ENCODE measurements at places on chromosomes 2 and 18. TPM values are rescaled to one million over a fixed set of nuclear protein-coding genes. Genes with fewer than 3 reads are reported as not detected.

Gene LINC00305
- not detected for total RNA-seq

Gene TBR1
- not detected for total RNA-seq

DNA sequence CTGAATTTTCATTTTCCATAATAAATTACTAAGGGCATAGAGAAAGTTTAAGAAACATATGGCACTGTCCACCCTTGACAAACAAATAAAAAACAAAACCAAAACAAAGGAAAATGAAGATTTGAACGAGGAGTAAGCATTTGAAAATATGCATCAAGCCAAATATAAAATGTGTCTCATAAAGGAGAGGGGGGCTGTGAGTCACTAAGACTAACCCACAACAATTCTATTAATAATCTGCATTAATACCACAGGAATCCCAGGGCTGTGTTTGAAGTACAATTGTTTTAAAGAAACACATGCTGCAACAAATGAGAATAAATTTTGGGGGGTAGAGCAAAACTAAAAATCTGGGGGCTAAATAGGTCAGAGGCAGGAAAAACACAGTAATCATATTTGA is 53.8 kb upstream of the STK17B start:
- DNase-seq = no peak

DNA sequence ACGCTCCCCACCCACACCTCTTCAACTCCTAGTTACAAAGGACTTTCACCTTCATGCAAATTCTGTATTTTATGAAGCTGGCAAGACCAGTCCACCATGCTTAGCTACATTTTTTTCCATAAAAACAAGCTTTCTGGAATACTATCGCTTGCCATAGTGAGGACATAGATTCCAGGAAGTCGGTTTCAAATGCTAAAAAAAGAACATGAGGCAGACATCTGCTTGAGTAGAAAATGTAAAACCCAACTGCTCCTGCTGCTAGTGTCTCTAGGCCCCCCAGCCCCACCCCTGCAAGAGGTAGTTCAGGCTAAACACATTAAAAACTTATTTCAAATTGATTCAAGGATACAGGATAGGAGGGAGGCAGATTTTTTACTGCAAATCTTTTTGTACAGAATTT is 148.9 kb downstream of the SMAD2 start:
- DNase-seq = no peak

GRCh38 chr2:233338812-233339368 is 15.4 kb upstream of the DGKD start:
- DNase-seq = no peak

DNA sequence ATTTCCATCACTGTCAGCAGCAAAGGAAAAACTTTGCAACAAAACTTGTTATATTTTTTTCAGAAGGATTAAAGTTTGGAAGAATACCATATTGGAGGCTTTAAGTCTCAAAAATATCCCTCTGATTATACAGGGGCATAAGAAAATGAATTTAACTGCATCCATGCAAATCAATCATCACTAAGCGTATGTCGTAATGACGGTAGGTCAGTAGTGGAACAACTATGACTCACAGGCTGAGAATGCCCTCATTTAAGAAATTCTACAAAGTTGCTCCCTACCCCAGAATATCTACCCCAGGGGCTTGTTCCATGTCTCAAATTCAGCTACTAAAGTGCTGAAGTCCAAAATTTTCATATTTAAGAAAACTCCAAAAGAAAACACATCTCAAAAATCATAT is 12.5 kb upstream of the NAB1 start:
- no peak for DNase-seq

Gene RAB12
- total RNA-seq = 6.7 TPM

DNA sequence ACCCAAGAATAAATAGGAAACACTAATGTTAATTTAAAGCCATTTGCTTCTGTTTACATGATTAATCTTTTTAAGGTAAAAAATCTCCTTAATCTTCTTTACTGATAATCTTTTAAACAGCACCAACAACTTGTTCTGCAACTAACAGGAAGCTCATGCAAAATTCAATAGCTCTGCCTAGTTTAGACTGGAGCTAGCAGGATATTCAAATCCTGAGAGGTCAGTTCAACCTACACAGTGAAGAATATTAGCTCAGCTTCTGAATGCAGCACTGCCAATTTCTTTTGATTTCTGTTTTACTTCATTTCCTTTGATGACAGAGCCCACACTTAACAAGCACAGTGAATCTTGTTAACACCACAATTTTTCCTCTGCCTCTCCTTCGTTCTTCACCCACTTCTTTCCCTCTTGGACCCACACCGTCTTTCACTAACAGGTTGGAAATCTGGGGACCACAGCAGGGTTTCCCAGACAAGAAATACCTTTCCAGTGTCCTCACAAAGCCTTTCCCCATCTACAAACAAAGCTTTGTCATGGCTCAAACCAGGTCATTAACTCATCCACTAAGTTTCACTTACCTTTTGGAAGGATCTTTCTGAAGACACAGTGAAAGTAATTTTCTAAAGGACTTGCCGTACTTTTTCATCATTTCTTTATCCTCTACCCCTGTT is 109.8 kb downstream of the STK39 start:
- DNase-seq = no peak

DNA sequence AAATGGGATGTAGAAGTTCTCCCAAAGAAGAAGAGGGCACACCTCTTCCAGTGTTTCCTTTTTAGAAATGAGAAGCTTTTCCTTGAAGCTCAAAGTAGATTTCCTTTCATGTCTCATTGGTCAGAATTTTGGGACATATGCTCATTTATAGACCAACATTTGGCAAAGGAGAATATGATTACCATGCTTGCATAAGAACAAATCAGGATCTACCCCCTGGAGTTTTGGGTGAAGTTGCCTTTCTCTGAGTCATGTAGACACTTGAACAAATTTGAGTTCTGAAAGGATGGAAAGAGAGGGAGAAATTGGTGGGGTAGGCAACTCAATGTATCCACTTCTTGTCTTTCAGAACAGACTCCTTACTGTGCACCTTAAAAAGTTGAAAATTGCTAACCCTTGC is 409.0 kb downstream of the SLC4A3 start:
- no peak for DNase-seq

Gene LIMS4
- not detected for total RNA-seq

Gene UGT1A8
- total RNA-seq = 4.8 TPM

DNA sequence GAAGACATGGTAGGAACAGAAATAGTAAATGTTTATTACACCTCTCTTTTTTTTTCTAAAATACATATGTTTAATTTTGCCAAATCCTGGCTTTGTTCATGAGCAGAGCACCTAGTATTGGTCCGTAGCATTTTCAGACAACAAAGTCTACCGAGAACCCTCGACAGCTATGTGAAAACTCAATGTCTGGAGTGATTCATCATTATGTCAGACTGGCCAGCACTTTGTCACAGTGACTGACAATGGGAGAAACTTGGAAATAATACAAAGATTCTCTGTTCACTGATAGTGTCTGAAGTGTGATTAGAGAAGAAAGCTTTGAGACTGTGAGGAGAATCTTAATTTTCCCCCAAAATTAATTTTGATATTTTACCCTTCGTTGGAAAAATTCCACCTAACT is 143.0 kb downstream of the HNMT start:
- DNase-seq = no peak

DNA sequence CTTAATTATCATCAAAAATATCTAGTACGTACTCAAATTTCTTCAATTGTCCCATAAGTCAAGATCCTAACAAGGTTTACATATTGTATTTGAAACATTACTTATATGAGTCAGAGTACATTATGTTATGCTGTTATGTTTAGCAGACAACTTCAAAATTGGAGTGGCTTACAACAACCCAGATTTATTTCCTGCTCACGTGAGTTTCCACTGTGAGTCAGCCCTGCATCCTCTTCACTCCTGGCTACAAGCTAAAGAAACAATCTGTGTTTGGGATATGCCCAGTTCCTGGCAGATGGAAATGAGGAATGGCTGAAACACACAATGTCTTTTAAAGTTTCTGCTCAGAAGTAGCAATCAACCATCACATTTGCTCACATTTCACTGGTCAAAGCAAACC is 31.5 kb upstream of the TANC1 start:
- no peak for DNase-seq

DNA sequence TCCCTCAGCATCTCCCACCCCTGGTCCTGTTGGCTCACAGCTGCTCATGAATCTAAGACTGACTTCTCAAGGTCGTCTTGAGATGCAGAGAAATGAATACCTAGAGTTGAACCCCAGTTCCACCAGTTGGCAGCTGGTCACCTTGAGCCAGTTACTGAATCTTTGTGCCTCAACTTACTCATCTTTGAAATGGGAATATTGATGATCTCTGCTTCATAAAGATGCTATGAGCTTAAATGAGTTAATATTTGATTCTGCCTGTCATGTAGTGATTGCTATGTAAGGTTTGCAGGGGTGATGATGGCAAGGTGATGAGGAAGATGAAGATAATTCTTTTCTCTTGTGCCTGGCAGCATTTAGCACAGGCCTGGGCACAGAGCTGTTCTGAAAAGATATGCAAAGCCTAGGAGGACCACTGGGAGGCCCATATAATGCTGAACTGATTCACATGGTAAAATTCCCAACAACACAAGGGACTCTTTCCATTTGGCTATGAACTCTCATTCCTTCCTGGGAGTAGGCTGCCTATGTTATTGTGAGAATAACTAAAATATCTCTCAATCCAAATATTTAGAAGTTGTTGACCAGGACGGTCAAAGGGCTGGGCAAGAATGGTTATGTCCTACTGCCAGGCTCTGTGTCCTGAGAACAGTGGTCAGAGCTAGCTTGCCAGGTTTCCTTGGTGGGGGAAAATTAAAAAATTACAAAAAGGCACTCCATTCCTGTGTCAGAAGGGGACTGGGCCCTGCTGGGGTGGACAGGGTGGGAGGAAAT is 70.9 kb downstream of the APOB start:
- DNase-seq = no peak

DNA sequence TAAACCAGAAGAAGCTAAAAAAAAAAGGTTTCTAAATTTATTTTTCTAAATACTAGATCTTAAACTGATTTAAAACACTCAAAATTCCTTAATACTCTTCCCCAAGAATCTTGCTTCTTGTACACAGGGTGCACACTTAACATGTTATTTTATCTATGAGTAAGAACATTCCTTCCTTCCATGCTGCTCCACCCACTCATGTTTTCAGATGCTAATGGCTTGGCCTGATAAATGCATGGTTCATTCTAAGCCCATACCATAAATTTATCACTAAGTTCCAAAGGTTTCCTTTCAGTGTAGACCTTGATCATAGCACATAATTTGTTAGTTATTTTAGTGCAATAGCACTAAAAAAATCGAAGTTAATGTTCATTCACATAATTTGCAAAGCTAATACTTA is 8.1 kb downstream of the FBXO48 start:
- DNase-seq = no peak
